ENCODE measurements at places on chromosomes 4 and X. TPM values are rescaled to one million over a fixed set of nuclear protein-coding genes. Genes with fewer than 3 reads are reported as not detected.

The MRFAP1L1 gene
- 115 TPM for total RNA-seq

The SLIT2 gene
- 46.3 TPM for total RNA-seq

The HSFX3 gene
- total RNA-seq, result not detected

The RAB41 gene
- not detected for total RNA-seq

The PRIMPOL gene
- 36.6 TPM for total RNA-seq

The ODAPH gene
- total RNA-seq, result not detected

The FSTL5 gene
- total RNA-seq, result 165 TPM

The RAB40A gene
- 0.77 TPM for total RNA-seq

The ZNF157 gene
- total RNA-seq, result 2.6 TPM

The IL13RA2 gene
- 1.6 TPM for total RNA-seq

The AR gene
- 8.9 TPM for total RNA-seq

The MGARP gene
- 98.1 TPM for total RNA-seq

The HERC5 gene
- total RNA-seq, result 4.2 TPM
